ENCODE measurements at places on chromosomes 12 and 14.

- no peak for DNase-seq
Observed at GRCh38 chr14:99465288-99465687, 15.4 kb downstream of the SETD3 start.

DNA sequence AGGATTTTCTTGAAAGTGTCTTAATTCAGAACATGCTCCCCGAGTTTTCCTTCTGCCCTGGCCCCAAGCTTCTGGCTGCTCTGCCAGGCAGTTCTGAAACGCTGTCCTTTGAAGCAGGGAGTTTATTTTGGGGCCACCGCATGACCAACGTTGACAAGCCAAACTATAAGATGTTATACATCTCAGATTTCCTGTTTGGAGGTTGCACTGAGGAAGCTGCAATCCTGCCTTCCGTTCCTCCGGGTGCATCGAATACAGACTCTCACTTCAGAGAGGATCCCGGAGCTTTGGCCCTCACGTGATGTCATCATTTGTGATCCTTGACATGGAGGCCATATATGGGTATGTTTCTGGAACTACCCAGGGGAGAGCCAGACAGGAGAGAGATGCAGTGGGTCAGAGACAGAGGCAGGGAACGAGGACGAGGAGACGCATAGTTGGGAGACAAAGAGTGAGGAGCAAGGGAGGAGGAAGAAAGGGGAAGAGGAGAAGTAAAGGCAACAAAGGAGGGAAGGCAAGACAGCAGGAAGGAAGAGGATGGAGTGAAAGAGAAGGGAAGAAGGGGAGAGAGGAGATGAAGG, at the start of gene ASB2:
Gene ASB2, minus strand, starts transcription at position 94 of the 581 bp plus-strand sequence. CDS start 12,031 bp downstream, outside the sequence.
- no peak for DNase-seq

DNA sequence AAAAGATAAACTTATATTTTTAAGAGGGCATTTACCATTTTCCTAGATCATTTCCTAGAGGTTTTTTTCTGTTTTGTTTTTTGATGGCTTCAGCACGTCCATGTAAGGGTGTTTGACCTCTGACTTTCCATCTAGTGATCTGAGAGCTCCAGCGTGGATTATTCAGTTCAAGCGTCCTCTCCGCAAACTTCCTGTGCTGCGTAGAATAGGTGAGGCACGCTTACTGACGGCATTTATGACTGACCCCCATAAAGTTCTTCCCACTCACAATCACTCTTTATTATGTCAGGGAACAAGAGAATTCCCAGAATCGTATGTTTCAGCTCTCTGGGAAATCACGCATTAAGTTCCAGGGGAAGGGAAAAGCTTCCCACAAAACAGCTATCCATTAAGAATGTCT, 16.4 kb downstream of the CCDC92 start:
- no peak for DNase-seq

- no peak for DNase-seq
Observed at GRCh38 chr14:43356382-43356781, 1150.7 kb downstream of the FSCB start.

DNA sequence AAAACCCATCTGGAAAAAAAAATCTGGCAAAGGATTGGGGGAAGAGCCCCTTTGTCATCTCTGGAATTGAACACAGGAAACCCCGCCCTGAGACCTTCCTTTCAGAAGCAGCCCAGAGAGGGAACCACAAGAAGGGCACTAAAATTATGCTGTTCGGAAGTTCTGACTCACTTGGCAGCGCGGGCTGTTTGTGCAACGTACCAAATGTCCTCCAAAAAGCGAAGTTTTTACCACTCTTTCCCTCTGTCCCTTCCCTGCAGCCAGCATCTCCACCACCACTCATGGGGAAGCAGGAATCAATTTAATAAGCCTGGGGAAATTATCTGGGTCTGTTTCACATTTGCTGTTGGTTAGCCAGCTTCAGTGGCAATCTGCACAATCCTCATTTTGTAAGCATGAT, 3.2 kb upstream of the SYNE3 start:
- no peak for DNase-seq

- no peak for DNase-seq
Observed at GRCh38 chr12:66371982-66372381, 69.7 kb downstream of the HELB start.

DNA sequence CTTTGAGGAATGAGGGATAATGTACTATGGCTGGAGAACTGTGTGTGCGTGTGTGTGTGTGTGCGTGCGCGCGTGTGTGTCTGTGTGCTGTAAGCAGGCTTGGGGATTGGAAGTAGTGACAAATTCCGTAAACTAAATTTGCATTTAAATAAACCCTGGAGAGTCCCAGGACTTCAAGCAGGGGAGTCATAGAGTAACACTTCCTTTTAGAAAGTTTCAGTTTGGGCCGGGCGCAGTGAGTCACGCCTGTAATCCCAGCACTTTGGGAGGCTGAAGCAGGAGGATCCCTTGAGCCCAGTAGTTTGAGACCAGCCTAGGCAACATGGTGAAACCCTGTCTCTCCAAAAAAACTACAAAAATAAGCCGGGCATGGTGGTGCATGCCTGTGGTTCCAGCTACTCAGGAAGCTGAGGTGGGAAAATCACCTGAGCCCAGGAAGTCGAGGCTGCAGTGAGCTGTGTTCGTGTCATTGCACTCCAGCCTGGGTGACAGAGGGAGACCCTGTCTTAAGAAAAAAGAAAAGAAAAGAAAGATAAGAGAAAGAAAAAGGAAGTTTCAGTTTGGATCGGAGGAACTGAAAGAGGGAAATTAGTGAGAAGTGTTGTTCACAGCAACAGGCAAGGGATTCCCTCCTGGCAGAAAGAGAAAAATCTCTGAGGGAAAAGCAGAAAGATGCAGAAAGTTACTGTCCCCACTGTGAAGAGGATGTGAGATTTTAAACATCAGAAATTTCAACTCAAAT, 222.7 kb upstream of the SOX5 start:
- DNase-seq = no peak

- DNase-seq = no peak
Observed at GRCh38 chr14:95489214-95490137, 27.0 kb downstream of the SYNE3 start.

GRCh38 chr12:3045494-3045893, 31.7 kb upstream of the TSPAN9 start:
- no peak for DNase-seq

Data from stimulated activated CD8-positive, alpha-beta memory T cell treated with anti-CD3 and anti-CD28 coated beads, Interleukin-4, amount 100 ng/mL, for 1 hour (primary cell).